ENCODE measurements at places on chromosomes 13 and 19.

GRCh38 chr13:86914757-86915156 lies 756.4 kb upstream of the SLITRK5 start:
- no peak for DNase-seq

DNA sequence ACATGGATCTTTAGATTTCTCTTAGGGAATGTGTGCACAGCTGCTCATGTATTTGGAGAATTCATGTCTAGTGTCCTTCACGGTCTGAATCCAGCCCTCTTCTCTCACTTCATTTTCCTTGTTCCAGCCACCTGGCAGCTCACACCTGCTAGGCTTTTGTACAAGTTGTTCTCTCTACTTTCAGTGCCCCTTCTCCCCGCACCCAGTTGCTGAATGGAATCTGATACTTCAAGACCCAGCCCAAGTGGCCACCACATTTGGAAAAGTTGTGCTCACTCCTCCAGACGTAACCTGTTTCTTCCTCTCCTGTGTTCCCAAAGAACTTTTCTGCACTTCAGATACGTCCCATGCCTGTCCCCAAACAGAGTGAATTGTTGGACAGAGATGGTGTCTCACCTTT lies 235.6 kb downstream of the SHISA2 start:
- DNase-seq = no peak

- no peak for DNase-seq
Observed at GRCh38 chr13:114126789-114127472, 5.5 kb downstream of the RASA3 start.

GRCh38 chr19:49951806-49952478 lies 9.0 kb downstream of the SIGLEC11 start:
- DNase-seq = no peak

GRCh38 chr19:5058521-5059212 lies 89.8 kb downstream of the KDM4B start:
- DNase-seq = no peak

DNA sequence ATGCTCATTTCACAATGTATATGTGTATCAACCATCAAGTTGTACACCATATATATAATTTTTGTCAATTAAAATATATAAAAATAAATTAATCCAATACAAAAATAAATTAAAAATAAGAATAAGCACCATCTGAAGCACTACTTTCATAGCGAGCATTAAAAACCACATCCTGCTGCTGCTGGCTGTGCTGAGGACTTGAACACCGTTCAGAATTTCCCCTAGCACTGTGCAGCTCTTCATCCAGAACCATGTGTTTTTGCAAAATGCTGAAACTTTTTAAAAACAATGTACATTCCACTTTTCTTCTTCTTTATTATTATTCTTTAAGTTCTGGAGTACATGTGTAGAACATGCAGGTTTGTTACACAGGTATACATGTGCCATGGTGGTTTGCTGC lies 40.0 kb upstream of the FOXO1 start:
- no peak for DNase-seq

DNA sequence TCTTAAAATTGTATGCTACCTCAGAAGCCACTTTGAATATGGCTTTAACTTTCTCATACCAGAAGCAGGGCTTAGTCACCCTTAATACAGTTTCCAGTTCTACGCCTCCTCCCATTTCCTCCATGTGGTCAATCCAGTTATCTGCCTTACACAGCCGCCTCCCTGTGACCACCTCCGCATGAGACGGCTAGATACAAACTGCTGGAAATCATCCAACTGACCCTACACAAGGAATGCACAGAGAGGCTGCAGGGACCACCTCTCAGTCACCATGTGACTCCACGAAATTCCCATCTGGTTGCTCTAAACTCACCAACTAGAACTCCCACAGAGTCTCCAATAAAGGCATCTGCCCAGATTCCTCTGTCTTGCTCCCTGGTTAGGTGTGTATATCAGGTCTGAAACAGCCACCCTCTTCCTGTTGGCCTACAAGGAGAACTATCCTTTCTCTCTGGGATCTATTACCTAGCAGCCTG lies 6.8 kb downstream of the ZNF564 start:
- DNase-seq = no peak

GRCh38 chr13:100447831-100448230 lies 140.8 kb downstream of the GGACT start:
- DNase-seq = no peak

GRCh38 chr13:90776051-90776748 lies 571.3 kb upstream of the MIR17HG start:
- no peak for DNase-seq

DNA sequence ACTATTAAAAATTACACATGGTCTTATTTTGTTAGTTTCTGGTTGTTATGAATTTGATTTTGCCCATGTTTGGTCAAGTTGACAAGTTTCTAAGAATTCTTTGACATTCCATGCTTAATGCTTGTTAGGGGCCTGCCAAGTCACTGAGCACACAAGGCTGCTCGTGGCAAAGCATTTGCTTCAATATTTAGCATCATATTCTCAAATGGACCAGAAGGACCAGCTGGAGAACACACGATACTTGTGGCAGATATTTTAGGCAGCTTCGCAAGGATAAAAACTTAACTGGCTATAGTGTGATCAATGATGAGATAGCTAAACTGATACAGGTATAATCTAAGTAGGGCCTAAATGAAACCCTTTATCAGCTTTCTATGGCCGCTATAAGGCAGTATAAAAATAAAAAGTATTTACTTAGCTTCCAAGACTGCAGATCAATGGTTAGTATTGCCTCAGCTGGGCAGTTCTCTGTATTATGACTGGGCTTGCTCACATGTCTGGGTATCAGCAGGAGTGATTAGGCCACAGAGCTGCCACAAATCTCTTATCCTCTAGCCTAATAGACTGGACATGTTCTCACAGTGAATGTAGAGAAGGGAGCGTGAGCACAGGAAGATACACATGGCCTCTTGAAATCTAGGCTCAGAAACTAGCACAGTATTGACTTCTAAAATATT lies 155.9 kb upstream of the SPRY2 start:
- DNase-seq = no peak

- no peak for DNase-seq
Observed at GRCh38 chr13:50453188-50453587, 390.3 kb downstream of the DLEU7 start.

- no peak for DNase-seq
Observed at GRCh38 chr13:23859455-23859854, 29.7 kb downstream of the MIPEP start.

GRCh38 chr13:80239571-80240255 lies 101.2 kb downstream of the SPRY2 start:
- no peak for DNase-seq

DNA sequence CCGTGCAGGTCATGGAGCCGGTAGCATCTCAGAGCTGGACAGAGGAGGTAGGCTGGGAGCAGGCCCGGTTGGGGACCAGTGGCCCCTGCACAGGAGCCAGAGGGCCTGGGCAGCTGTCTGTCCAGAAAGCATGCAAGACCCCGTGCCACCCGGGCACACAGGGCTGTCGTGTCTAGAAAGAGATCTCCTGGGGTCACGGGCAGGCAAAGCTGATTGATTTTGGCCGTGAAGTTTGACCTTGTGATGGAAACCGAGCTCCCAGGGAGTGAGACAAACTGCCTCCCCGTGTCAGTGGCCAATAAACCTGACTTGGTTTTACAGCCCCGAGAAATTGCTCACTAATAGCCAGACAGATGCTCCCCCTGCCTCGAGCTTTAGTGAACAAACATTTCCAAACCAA lies 98.8 kb downstream of the KDM4B start:
- no peak for DNase-seq

- no peak for DNase-seq
Observed at GRCh38 chr13:106275446-106276032, 259.9 kb downstream of the EFNB2 start.

DNA sequence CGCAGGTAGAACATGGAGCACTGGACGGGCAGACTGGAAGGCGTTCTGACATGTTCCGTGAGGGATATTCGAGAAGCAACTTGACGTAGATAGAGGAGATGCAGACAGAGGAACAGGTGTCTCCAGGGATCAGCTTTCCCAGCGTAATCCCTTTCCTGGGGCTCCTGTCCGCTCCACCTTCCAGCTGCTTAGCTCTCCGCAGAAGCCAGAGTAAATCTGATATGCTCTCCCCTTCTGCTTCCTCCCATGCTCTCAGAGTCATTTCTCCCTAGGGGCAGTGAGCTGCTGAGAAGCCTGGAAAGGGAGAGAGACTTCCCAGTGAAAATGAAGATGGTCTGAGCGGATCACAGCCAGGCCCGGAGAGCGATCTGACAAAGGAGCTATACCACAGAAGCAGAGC lies 23.0 kb upstream of the OLFM4 start:
- DNase-seq = peak; percentile 76

GRCh38 chr19:2887391-2887914 lies 13.3 kb upstream of the ZNF57 start:
- peak; percentile 35 for DNase-seq

- DNase-seq = no peak
Observed at GRCh38 chr13:32636711-32637110, 50.5 kb downstream of the PDS5B start.

- DNase-seq = no peak
Observed at GRCh38 chr13:58850161-58850560, 1218.6 kb downstream of the PCDH17 start.

GRCh38 chr19:8600064-8600463 lies 10.5 kb downstream of the ADAMTS10 start:
- DNase-seq = no peak

DNA sequence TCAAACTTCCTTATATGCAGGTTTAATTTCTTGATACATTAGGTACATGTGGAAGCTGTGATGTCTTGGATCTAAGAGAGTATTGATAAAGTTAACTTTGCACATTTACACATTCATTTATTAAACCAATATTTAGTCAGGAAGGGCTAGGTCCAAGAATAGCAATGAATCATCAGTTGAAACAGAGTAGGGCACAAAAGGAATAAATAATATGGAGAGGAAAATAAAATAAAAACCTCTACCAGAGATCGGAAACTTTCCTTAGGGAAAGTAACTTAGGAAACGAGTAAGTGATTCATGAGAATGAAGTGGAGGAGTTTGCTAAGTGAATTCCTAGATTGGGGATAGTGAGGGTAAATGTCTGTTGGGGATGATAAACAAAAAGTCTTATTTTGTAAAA lies 259.4 kb upstream of the DACH1 start:
- no peak for DNase-seq

DNA sequence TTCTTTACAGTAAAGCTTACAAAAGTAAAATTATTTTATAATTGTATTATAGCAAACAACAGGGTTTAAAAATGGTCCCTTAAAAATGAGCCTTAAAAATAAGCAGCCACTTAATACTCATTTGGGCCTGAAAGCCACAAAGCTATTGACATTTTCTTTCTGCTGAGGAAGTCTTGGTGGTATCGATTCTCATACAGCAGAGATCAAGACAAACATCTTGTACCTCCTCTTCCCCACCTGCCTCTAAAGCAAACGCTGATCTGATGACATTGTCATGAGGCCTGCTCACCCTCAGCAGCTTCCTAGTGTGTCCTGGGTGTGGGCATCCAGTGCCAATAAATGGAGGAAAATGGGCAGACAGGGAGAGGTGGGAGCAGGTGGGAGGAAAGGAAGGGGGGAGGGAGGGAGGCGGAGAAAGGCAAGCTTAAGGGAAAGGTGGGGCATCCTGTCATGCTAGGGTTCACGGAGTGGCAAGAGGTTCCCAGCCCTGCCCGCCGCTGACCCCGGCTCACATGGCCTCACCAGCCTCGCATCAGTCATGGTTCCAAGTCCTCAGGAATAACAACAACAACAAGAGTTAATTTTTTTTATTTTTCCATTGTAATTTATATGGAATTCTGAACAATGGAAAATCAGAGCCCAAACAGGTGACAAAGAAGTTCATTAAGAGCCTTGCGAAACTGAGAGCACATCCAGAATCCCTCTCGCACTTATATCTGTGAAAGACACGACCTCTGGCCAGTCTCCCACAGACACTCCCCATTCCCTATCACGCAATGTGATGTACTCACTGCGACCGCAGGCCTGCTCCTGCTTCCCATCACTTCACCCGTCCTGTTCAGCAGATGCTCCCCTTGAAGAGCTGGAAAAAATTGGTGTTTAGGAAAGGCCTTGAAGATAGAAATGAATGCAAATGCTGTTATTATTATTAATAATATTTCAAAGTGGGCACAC lies 15.1 kb upstream of the ATP11A start:
- no peak for DNase-seq

DNA sequence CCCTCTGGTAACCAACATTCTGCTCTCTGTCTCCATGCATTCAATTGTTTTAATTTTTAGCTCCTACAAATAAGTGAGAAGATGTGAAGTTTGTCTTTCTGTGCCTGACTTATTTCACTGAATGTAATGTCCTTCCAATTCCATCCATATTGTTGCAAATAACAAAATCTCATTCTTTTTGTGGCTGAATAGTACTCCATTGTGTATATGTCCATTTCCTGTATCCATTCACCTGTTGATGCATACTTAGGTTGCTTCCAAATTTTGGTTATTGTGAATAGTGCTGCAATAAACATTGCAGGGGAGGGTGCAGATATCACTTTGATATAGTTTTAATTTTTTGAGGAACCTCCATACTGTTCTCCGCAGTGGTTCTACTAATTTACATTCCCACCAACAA lies 2.5 kb upstream of the ZNF284 start:
- no peak for DNase-seq

DNA sequence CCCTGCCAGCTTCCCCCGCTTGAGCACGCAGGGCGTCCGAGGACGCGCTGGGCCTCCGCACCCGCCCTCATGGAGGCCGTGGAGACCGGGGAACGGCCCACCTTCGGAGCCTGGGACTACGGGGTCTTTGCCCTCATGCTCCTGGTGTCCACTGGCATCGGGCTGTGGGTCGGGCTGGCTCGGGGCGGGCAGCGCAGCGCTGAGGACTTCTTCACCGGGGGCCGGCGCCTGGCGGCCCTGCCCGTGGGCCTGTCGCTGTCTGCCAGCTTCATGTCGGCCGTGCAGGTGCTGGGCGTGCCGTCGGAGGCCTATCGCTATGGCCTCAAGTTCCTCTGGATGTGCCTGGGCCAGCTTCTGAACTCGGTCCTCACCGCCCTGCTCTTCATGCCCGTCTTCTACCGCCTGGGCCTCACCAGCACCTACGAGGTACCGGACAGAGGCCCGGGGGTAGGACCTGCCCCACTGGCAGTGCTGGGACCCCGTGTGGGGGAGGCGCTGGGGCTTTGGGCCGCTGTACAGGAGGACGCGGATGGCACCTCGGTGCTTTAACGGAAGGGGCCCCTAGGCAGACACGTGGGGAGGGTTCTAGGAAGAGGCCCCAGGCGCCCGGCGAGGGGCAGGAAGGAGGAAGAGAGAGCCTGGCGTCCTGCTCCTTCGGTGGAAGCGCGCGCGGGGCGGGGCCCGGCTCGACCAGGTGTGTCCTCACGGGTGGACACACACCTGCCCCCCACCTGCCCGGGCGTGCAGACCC lies 681 bp downstream of the SLC5A5 start:
- DNase-seq = no peak

GRCh38 chr19:34145741-34146202 lies 26.5 kb upstream of the LSM14A start:
- no peak for DNase-seq
